ENCODE measurements at places on chromosomes 11 and 22. TPM values are rescaled to one million over a fixed set of nuclear protein-coding genes. Genes with fewer than 3 reads are reported as not detected.

OR2AG2 gene
- not detected for total RNA-seq

ACRV1 gene
- not detected for total RNA-seq

FAM83F gene
- total RNA-seq, result not detected

FRMD8 gene
- total RNA-seq, result 59.0 TPM

ST14 gene
- total RNA-seq, result 0.18 TPM

MS4A4E gene
- total RNA-seq, result not detected

GRM5 gene
- not detected for total RNA-seq

OR52N4 gene
- not detected for total RNA-seq

OR51I1 gene
- total RNA-seq, result not detected

NNMT gene
- 352 TPM for total RNA-seq

HTATIP2 gene
- 212 TPM for total RNA-seq

OR52E8 gene
- total RNA-seq, result not detected

ACTN3 gene
- not detected for total RNA-seq

CENPM gene
- 37.6 TPM for total RNA-seq

C11orf91 gene
- total RNA-seq, result 0.85 TPM

PCNX3 gene
- 19.9 TPM for total RNA-seq

HSD17B12 gene
- total RNA-seq, result 65.6 TPM

ELFN2 gene
- 9.6 TPM for total RNA-seq

SLC36A4 gene
- 11.2 TPM for total RNA-seq

OR51B4 gene
- not detected for total RNA-seq

Data from A549 treated with ZK216348 at 1 μM for 4 hours (cell line).